OCI-LY7 (cell line): ENCODE measurements at places on chromosomes 7 and 10.
A peak's percentile ranks its signal among the peaks of the same experiment; 100 is the strongest.

GRCh38 chr7:74475987-74476350, 22.3 kb downstream of the GTF2IRD1 start:
- DNase-seq, result no peak

DNA sequence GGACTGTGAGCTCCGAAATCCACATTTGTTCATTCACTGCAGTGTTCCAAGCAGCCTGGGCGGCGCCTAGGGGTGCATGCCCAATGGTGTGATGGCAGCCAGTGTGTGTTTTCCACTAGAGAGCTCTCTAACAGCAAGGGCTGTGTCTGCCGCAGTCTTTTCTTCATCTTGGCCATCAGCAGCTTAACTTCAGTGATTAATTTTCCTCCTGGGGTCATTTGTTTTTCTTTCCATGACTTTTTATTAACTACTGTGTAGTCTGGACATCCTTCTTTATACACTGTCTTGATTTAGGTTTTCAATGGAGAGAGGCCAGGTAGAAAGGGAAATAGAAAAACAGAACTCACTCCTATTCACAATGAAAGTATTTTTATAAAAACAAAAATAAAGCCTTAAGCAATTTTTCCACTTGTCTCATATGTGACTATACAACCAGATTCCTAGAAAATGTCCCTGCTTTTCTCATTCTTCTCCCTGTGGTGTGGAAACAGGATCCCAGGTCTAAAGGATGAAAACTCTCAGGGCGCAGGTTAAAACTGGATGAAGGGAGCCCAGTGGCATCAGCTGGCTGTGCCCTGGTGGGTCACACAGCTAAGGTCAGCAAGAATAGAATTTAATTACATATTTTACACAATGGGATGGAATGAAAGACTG, 176.8 kb downstream of the PKD1L1 start:
- no peak for DNase-seq

DNA sequence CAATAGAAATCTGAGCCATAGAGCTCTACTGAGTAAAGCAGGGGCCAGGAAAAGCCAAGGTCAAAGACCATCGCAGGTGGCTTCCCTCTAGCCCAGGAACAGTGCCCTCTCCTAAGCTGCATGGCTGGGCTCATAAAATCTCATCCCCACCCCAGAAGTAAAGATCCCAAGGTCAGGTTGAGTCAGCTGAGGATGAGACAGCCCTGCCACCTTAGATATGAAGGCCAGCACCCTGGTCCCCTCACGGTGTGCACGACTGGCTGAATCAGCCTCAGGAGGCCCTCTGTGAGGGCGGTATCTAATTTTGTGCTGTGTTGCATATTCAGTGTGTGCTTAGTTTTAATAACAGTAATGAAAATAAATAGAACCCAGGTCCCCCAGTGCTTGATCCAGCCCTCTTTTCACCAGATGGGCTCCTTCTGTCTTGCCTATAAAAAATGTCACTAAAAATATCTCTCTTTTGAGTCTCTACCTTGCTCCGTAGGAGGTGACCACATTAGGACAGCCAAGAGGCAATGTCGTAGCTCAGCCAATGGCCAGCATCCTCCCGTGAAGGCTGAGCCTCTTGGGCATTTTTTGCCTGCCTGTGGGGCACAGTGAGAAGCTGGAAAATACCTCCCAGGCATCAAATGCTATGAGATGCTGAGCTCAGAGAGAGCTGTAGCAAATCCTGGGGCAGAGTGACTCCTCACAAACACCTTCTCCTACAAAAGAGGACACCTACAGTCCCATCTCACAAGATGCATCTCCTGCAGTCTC, 424.0 kb downstream of the PLXNA4 start:
- no peak for DNase-seq

DNA sequence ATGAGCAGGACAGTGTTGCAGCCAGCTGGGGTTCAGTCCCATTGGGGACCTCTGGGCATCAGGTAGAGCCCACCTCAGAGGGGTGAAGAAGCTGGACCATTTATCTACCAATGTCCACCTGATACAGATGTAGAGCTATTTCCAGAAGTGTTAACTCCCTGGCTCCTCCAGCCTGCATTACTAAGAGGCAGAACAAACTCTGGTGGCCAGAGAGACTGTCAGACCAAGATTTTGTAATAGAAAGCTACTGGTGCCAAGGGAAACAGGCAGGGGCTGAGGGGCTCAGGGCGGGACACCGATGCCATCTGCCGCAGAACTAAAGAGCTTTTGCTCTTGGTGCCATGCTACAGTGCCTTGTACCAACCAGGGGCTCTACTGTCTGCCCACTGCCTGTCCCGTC, 268.2 kb upstream of the HABP2 start:
- no peak for DNase-seq

- DNase-seq, result no peak
Observed at GRCh38 chr7:79451580-79451979, 1.9 kb downstream of the MAGI2 start.

- DNase-seq, result no peak
Observed at GRCh38 chr7:40880581-40880980, 745.8 kb downstream of the SUGCT start.

DNA sequence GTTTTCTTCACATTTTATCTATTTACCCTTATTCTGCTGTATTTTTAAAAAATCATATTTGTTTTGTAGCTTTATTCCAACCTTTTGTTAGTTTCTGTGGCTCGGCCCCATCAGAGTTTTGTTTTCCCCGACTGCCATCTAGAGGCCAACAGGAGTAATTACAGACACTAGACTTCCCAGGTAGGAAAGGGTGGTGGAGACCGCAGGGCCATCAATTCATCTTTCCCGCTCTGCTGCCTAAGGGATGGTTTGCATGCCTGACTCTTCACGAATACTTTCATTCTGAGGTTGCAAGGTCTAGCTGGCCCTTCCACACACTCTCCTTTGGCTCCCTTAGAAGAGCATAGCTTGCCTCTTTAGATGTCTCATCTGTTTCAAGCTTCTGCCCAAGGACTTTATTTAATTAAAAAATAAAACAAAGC, 38.3 kb downstream of the LYZL2 start:
- peak; percentile 64 for DNase-seq

DNA sequence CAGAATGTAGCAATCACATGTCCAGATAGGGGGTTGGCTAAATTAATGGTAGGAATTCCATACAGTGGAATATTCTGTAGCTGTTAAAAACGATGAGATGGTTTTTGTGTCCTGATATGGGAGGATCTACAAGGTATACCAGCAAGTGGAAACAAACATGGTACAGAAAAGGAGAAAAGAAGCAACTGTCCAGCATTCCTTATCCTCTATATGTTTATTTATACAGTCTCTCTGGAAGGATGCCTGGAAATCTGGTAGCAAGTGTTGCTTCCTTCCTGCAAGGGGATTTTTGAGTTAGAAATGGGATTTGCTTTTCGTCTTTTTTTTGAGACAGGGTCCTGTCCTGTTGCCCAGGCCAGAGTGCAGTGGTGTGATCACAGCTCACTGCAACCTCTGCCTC, 19.3 kb downstream of the IL15RA start:
- DNase-seq, result no peak

DNA sequence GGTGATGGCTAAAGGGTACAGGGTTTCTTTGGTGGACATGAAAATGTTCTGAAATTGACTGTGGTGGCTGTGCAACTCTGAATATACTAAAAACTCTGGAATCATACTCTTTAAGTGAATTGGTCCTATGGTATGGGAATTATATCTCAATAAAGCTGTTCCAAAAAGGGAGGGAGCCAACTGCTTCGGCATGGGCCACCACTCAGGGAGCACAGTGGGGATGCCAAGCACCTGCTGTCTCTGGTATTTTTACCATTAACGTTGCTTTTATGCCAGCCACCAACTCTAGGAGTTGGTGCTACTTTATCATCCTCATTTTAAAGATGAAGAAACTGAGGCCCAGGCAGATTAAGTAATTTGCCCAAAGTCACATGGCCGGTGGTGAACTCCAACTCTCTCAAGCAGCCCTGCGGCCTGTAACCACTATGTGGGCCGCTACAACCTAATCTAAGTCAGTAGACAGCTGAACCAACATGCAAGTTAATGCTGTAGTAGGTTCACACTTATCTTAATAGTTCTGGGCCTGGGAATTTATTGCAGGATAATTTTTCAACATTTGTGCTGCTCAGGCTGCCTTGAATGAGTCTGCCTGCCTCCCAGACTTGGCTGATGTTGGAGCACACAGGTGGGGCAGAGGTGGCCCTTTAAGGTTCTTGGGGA, 20.8 kb downstream of the SH3PXD2A start:
- no peak for DNase-seq

DNA sequence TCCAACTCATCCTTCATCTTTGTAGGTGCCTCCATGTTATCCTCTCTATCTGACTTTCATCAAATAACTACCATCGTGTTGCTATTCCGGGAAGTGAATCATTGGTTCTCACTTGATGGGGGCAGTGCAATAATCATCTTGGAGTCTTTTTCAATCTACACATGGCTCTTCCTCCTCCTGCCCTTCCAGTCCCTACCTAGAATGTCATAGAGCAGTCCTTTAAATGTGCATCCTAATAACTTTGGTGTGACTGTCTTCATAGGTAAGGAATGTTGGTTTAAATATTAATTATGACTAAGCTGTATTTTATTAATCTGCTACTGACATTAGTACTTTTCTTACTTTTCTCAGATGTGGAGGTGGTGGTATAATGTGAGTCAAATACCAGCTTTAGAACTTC, 8.4 kb upstream of the CDK14 start:
- no peak for DNase-seq

DNA sequence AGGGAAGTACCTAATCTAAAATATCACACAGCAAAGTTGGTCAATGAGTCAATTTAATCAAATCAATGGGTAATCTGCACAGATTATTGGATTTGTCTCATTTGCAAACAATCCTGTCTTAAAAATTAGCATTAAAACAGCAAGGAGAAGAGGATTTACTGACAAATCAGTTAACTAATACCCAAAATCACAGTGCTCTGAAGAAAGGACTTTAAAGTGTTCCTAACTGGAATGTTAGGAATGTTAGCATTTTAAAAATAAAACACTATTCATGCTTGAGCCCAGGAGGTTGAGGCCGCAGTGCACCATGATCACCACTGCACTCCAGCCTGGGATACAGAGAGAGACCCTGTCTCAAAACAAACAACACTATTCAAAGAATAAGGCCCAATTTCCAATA, 83.1 kb downstream of the CHCHD3 start:
- DNase-seq, result no peak

DNA sequence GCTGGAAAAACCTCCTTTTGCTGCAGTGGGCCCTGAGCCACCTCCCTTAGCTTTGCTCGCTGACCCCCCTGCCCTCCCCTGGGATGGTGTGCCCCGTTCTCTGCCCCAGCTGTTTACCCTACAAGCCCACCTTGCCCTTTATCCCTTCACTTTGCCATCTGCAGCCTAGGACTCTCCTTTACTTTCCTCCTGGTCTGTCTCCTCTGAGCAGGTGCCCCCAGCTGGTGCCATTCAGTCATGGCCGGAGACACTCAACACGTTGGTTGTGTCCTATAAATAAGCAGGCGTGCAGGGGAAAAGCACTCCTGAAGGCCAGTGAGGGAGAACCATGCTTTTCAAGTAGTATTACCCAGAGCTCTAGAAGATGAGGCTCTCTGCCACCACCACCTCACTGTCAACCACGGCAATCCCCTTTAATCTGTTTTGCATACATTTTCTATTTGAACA, 6.1 kb downstream of the RASSF4 start:
- no peak for DNase-seq

DNA sequence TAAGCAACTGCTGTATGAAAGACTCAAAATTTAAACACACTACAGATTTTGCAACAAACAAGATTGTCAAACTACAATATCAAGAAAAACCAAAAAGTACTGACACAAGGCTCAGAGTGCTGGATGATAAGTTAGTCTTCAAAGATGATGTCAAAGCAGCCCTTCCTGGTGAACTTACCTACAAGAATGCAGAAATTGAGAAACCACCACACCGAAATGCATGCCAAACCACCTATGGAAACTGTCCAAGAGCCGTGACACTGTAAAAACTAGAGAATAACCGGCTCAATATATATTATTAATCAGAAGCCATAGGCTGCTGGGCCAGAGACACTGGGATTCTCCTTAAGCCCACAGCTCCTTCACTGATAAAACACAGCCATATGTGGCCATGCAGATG, 25.3 kb downstream of the DENND11 start:
- no peak for DNase-seq

DNA sequence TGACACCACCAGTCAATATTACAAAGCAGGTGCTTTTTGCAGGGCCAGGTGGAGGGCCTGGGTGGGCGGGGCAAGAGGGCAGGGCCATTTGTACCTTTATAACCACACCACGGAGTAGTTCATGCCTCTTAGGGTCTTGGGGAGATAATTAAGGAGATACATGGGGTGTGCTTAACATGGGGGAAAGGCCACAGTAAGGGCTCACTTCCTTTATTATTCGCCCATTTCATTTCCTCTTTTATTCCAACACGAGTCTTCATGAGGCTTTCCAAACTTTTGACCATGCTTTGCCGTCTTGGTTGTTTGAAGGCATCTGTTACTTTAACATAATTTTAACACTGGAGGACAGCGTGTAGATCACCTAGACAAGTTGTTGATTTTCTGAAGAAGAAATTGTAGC, 33.3 kb upstream of the LYZL2 start:
- DNase-seq, result no peak

DNA sequence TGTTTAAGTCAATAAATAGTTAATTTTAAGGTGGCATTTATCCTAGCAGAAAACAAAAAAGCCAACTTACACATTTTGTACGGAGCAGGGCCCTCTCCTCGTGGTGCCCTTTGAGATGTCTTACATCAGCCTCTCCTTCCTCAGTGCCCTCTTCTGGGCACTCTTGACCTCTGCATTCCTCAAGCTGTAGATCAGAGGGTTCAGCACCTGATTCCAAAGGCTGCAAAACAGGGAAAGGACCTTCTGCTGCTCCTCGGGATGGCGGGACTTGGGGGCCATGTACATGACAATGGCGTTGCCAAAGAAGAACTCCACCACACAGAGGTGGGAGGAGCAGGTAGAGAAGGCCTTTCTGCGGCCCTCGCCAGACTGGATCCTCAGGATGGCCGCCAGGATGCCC, 4.6 kb upstream of the OR2A14 start:
- no peak for DNase-seq

DNA sequence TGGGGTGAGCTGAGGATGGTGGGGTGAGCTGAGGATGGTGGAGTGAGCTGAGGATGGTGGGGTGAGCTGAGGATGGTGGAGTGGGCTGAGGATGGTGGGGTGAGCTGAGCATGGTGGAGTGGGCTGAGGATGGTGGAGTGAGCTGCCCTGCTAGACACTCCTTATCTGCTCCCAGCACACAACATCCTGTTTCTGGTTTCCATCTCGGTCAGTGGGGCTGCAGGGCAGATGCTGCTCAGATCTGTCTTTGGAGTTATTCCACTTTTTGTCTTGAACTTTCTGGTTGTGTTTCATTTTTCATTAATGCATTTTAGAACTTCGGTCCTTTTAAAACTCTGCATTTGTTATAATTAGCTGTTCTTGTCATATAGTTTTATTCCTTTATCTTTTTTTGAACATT, 67.9 kb upstream of the ANTXRL start:
- no peak for DNase-seq

DNA sequence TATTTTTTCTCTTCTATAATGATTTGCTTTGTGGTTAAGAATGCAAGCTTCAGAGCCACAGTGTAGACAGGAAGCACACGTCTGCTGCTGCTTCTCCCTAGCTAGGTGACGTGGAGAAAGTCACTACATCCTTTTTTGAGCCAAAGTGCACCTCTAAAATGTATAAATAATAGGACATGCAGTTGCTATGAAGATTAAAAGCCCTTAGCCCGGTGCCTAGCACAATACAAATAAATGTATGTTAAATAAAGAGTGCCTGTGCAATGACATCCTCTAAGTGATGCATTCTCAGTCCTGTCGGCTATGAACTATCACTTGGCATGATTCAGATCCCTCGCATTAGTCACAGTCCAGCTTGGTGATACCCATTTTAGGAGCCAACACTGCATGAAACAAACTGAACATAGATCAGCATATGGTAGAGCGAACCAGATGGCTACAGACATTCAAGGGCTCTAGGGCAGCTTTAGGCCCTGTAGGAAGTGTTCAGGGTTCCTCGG, 4.8 kb upstream of the TRDMT1 start:
- DNase-seq, result no peak
